Activated T-helper 17 cell treated with anti-CD3 and anti-CD28 coated beads, Interleukin-2, amount 50 U/mL, for 72 hours (primary cell): ENCODE measurements at places on chromosomes 16 and 17.

DNA sequence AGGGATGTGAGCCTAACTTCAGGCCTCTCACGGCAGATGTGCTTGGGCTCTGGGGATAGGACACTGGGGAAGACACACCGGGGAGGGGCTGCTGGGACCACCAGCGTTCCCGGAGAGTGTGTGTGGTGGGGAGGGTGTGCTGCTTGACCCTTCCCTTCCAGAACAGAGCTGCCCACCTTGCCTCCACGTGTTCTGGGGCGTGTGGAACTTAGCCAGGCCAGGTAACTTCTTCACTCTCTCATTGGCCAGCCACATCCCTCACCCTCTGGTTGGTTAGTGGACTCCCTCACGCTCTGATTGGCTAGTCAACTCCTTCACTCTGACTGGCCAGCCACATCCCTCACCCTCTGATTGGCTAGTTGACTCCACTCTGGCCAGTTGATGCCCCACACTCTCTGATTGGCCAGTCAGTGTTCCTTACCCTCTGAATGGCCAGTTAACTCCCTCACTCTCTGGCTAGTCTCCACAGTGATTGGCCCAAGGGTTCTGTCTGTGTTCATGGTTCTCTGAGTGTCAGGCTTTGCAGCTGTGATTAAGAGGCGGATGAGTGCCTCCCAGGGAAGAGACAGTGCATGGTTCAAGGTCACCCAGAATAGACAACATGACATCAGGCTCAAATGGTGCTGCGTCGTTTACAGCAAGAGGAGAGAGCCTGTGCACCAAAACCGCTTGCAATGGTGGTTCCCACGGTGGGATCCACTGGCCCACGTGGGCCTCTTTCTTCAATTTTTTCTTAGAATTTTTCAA lies 10.0 kb downstream of the TMEM235 start:
- ATAC-seq: peak; percentile 91

- ATAC-seq: no peak
Measured at GRCh38 chr17:68892658-68893057, 62.5 kb downstream of the ABCA8 start.

DNA sequence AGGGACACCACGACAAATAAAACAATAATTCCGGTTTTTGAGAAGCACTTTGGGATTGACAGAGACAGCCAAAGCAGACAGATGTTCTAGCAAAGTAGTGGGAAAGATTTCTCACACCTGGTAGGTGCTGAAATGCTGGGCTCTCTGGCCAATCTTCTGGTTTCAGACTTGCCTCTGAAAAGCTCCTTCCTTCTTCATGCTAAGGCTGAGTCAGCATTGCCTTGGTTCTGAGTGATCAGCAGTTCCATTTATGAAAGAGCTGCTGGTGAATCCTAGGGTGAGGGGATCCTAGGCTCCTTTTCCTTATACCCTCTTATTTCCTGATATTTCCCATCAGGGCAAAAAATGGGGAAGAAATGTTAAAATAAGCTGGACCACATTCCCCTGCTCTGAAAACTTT lies 268.7 kb upstream of the SALL1 start:
- no peak for ATAC-seq

- ATAC-seq: no peak
Measured at GRCh38 chr16:3659251-3659650, 4.8 kb downstream of the DNASE1 start.

DNA sequence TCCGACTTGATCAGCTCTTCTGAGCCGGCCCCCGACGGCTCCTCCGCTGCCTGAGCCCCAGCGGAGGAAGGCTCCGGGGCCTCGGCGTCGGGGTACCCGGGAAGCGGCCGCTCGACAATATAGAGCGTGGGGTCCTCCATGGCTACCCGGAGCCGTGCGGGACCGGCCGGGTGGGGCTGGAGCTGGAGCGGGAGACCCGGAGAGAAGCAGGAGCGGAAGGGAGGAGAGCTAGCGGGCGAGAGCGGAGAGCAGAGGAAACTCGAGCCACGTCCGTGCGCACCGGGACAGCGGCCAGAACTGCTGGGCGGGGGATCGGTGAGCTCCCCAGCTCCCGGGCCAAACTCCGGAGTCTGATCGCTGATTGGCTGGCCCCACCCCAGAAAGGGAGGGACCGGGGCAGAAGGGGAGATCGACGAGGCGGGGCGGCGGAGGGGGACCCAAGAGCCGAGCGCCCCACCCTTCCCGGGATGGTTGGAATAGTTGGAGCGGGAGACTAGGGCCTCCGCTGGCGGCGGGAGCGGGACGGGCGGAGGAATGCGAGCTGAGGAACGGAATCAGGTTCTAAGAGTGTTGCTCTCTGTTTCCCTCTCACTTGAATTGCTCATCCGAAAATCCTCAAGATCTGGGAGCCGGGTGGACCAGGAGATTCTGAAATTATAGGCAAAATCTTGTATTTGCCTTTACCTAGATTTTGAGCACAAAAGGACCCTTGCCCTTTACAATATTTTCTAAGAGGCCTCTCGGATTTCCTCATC lies at the start of gene CAVIN1:
TSS of gene CAVIN1 (minus strand) at position 299 of the 755 bp plus-strand sequence. CDS start at position 140, 159 bp downstream.
- peak; percentile 61 for ATAC-seq

DNA sequence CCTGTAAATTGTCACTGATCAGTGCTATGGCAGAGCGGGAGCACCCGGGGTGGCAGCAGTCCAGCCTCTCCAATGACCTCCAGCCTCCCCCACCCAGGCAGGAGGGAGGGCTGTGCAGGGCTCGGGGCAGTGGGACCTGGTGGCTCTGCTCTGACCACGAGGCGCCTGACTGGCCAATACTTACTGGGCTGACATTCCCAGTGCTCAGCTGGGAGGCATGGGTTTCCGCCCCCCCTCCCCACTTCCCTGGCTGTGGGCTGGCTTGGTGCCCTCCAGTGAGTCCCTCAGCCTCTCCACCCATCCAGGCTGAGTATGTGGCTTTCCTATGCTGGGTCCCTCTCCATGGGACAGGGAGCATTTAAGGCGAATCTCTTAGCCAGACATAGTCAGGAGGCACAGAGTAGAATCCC lies 2.7 kb downstream of the SOCS3 start:
- no peak for ATAC-seq

GRCh38 chr17:4487820-4488716 lies 10.6 kb upstream of the SPNS2 start:
- ATAC-seq: no peak

DNA sequence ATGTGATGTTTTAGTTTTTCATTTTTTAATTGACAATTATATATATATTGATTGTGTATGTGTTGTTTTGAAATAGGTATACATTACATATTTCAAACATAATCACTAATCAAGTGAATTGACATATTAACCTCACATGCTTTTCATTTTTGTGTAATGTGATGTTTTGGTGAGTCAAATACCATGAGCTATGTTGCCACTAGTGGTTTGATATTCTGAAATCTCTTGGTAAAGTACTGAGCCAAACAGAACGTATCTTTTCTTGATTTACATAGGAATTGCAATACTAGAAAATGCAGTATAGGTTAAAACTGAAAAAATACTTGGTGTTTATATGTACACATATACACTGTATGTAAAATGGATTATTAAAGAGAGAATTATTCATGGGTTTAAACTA lies 65.2 kb upstream of the SIAH1 start:
- ATAC-seq: no peak

- ATAC-seq: no peak
Measured at GRCh38 chr17:64277831-64278562, 14.9 kb upstream of the TEX2 start.

DNA sequence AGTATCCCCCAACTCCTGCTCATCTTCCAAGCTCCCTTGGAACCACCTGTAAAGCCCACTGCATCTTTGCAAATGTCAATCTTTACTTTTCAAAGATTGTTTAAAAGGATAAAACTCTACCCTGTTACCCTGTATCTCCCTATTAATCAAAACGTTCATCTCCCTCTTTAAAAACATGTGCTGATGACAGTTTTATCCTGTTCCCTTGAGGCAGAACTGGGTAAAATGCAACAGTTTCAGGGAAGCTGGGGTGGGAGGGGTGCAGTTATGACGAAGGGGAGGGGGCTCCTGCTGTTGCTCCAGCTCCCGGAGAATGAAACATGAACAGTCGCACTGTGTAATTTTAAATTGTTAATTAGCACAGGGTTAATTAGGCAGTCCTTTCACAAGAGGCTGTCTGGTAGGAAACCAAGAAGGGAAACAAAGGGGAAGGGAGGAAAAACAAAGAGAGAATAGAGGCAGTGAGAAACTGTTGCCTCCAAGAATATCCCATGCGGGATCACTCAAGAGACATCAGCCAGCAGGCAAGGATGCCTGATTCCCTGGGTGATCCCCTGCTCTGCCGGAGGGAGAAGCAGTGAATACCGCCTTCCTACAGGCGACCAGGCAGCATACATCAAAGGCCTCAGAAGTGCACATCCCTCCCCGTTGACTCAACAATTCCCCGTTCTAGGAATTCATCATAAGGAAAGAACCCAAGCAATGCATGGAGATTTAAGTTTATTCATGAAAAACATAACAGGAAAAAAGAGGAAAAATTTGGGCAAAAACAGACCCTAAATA lies 84.2 kb downstream of the ZFHX3 start:
- ATAC-seq: no peak

DNA sequence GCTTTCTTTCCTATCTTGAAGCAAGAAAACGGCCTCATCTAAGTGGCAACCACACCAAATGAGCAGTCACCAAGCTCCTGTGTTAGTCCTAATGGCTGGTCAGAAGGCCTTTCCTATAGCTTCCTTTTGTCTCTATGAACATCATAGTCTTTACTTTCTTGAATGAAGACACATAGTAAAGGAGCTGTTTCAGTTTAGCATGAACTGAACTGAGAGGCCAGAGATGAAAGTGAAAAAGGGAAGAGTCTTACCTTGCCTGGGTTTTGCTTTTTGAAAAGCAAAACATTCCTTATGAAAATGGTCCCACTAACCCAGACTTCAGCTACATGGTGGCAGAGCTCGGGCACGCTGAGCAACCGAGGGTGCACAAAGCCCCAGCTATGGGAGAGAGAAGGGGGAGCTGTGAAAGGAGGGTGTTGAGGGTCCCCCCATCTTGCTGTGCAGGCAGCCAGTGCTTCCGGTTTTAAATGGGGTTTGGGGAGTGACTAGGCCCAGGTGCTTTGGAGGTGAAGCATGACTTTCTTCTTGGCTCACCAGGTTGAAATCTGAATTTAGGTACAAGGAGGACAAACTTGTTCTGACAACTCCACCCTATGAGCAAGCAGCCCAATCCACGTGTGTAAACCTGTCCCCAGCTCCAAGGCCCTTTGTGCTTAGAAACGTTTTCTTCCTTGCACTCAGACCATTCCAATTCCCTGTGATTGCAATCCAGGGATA lies 9.1 kb upstream of the PSMC3IP start:
- no peak for ATAC-seq

- ATAC-seq: no peak
Measured at GRCh38 chr16:73113336-73113735, 65.4 kb upstream of the ZFHX3 start.

- peak; percentile 13 for ATAC-seq
Measured at GRCh38 chr17:50047488-50048126, 8.3 kb upstream of the ITGA3 start.

GRCh38 chr17:47956791-47957590 lies 692 bp downstream of the PRR15L start:
- no peak for ATAC-seq

DNA sequence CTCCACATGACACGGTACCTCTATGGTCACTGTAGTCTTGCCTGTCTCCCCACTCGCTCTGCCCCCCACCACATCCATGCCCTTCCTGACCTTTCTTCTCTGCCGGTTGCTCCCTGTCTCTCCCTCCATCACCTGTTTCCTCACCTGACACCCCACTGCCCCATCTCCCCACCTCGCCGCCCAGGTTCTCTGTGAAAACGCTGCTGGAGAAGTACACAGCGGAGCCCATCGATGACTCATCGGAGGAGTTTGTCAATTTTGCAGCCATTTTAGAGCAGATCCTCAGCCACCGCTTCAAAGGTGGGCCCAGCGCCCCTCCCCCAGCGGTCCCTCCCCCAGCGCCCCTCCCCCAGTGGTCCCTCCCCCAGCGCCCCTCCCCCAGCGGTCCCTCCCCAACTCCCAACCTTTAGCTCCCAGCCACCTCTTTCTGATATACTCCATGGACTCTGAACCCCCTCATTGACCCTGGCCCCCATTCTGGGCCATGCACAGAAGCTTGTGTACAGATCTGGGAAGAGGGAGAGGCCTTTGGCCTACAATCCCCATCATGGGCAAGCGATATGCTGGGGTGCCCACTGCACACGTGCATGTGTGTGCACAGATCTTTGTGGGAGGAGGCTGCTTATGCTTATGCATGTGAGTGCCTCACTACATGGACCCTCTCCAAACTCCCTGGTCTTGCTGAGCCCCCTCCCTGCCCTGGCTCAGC lies 4.1 kb downstream of the RUNDC3A start:
- no peak for ATAC-seq

- no peak for ATAC-seq
Measured at GRCh38 chr17:77409282-77410161, 268.8 kb downstream of the SEC14L1 start.

- no peak for ATAC-seq
Measured at GRCh38 chr17:36135465-36135864, 31.8 kb downstream of the CCL4 start.

DNA sequence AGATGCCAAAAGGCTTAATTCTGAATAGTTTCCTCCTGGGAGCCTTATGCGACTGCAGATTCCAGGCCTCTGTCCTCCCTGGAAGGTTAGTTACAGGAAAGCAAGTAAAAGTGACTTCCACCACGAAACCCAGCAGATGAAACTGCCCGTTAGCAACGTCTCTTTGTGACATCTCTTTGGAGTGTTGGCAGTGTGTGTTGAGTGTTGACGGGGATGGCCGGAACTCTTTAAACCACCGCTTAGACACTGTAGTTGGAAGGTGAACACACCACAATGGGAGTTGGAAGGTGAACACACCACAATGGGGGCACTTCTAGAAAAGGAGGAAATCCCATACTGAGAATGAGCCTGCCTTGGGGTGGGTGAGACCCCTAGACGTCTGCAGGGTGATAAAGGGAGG lies 858 bp downstream of the SKAP1 start:
- ATAC-seq: peak; percentile 42

DNA sequence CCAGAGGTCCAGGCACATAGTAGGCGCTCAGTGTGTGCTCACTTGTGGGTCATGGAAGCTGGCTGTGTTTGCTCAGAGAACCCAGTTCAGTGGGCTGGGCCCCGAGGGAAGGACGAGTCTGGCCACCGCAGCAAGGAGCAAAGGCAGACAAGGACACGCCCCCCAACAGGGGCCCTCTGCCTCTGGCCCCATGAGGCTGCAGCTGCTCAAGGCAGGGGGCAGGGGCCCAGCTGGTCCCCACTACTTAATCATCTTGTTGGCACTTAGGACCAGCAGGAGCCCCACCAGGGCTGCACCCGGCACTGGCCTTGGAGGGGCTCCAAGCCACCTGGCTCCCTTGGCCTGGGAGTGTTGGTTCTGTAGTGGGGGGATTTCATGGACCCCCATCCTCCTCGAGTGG lies 16.1 kb downstream of the KCNJ12 start:
- no peak for ATAC-seq

DNA sequence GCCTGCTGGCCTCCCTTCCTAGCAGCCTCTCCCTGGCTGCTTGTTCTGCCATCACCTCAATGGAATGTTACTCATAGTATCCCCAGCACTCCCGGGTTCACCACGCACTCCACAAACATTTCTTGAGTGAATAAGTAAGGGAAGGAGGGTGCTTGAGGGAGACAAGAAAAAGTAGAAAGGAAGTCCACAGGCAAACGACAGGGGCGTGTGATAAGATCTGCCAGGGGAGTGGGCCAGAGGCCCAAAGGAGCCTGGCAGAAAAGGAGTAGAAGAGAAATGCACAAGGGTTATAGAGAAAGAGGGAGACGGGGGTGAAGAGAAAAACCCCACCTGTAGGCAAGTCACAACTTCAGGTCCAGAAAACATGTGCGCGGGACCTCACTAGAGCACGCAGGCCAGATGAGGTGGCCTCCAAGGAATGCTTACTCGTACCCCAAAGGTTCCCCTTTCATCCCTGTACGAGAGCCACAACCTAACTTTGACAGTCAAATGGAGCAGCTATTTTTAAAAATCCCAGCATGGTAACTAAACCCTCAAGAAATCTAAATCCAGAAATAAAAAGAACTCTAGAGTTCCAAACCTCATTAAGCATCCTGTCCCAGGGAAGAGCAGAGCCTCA lies 6.6 kb downstream of the ZDHHC7 start:
- no peak for ATAC-seq
